Cortex of kidney (tissue), 1 donor: ENCODE measurements at places on chromosomes 6 and 20.

GRCh38 chr6:116003668-116004067, 57.0 kb downstream of the FRK start:
- no peak for DNase-seq

- no peak for DNase-seq
Observed at GRCh38 chr6:84072442-84072997, 38.9 kb downstream of the MRAP2 start.

- DNase-seq, result no peak
Observed at GRCh38 chr6:20350215-20350614, 51.5 kb upstream of the E2F3 start.

DNA sequence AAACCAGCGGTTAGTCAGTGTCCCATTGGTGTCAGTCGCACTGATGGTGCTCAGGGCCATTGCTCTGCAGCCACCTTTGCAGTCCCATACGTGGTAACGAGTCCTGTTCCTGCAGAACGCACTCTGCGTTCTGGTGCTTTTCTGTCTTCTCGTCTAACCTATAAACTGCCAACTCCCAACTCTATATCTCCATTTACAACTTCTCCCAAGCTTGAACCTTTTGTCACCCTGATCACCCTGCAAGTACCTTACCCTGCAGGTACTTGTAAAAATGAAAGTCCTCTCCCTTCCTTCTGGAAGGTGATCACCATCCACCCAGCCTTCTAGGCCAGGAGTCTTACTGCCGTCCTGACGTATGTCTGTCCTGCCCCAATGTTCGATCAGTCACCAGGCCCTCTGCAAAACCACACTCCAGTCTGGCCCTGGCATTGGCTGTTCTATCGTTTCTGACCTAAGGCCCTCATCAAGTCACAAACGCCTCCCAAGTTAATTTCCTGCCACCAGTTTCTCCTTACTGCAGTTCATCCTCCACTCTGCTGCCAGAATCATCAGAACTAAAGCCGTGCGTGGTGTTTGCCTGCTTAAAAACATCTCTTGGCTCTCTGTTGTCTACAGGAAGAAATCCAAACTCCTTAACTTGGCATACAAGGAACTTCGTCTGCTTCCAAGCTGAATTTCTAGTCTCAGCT, 7.9 kb downstream of the RREB1 start:
- DNase-seq, result no peak

DNA sequence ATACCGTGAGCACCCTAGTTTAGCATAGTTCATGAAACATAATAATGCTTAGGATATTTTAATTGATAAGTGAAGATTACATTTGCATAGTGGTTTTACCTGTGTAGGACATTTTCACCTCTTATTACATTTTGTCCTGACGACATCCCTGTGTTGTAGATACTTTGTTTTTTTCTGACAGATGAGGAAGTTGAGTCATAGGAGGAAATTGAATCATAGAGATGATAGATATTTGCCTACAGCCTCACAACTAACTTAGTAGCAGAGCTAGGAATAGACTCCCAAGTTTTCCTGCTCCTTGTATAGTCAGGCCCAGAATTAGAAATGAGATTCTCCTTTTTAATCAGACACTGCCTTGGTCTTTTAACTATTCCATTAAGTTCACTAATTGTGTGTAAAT, 100.5 kb upstream of the SUPT3H start:
- DNase-seq, result no peak

DNA sequence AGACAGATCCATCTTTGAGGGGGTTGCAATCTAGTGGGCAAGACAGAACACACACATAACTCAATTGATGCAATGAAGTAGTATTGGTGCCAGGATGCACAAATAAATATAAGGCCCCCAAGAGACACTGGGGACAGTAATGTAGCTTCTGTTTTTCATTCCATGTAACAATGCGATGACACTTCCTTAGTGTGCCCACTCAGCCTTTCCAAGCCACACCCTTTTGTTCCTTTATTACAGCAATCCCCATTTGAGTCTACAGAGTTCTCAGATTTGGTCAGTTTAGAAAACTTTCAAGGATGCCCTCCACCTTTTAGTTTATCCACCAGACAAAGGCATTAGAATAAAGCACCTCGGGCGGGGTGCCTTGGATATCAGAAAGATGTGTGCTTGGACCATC, 15.5 kb downstream of the TGM3 start:
- no peak for DNase-seq

DNA sequence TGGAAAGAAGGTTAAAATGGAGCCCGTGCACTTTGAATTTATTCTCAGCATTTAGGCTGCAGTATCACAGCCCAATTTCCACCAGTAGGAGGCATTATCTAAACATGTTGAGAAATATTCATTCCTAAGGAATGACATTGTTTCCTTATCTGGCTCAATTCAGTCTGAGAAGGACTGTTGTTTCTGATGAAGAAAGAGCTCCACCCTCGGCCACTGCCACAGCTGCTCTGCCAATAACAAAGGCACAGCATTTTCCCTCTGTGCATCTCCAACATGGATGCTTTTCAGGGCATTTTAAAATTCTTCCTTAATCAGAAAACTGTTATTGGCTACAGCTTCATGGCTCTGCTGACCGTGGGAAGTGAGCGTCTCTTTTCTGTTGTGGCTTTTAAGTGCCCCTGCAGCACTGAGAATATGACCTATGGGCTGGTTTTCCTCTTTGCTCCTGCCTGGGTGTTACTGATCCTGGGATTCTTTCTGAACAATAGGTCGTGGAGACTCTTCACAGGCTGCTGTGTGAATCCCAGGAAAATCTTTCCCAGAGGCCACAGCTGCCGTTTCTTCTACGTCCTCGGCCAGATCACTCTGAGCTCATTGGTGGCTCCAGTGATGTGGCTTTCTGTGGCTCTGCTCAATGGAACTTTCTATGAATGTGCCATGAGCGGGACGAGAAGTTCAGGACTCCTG, at the start of gene CALHM5:
Gene CALHM5, plus strand, starts transcription at position 216 of the 687 bp plus-strand sequence. Its CDS starts 58 bp downstream, at position 274.
- no peak for DNase-seq

- no peak for DNase-seq
Observed at GRCh38 chr6:19968201-19968600, 131.0 kb downstream of the ID4 start.
